ENCODE measurements at places on chromosomes 5 and 9.

DNA sequence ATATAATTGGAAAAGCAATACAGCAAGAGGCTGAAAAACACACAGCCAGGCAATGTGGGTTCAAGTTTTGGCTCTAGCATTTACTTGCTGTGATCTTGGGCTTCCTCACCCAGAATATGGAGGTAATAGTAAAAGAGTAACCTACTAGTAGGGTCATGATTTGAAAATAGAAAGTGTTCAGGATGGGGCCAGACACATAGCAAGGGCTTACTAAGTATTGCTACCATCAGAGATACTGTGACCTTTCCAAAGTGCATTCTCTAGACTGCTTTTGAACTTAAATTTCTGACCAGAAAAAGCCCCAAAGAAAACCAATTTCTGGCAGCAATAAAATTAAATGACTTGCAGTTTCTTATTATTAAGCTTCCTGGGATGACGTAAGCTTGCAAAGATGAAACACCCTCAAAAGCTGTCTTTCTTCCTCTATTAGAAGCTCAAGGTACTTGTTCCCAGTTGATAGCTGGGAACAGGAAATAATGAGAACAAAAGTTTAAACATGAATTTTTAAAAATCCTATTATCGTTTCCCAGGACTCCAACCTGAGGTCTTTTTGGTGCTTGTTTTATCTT is 20.3 kb downstream of the SLC45A2 start:
- no peak for DNase-seq

GRCh38 chr5:64831996-64832395 is 63.3 kb downstream of the CWC27 start:
- DNase-seq = no peak

DNA sequence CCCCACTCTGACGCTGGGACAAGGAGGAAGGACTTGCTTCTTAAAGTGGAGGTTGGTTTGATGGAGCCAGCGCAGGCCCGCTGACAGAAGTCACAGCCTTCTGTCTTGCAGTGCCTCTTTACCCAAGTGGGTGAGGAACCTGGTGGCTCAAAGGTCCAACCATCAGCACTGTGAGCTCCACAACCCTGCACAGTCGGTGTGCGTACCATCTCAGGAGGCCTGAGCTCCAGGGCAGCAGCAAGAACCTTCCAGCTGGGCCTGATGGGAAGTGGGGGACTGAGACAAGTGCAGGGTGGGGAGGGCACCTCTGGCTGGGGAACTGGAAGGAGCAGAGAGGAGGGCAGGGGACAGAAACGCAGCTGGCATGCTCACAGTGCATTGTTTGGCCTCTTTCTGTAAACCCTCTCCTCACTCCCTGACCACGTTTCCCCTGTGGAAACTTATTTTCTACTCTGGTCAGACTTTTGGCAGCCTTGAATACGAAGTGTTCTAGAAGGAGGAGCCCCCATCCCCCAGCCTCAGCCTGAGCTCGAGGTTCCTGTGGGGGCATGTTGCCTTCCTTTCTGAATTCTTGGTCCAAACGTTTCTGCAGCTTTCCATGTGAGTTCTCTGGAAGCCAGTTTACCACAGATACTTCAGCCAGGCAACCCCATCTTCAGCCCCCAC is 178.5 kb upstream of the PITX1 start:
- no peak for DNase-seq

DNA sequence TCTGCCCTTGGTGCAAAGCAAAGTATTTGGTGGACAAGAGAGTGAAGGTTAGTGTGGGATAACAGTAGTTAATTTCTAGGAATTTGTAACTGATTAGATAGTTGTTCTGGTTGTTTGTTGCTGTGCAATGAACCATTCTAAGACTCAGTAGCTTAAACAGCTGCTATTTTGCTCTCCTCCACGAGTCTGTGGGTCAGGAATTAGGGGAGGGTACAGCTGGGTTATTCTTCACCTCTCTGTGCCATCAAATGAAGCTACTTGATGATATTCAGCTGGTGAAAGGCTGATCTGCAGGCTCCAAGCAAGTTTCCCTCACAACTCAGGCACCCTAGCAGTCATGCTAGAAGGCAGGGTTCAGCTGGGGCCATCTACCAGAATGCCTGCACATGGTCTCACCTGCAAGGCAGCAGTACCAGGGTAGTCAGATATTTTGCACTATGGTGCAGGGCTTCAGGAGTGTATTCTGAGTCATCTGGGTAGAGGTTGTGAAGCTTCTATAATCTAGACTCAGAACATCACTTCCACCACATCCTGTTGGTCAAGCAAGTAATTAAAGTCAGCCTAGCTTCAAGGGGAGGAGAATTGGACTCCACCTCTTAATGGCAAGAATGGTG is 159.5 kb upstream of the SLC28A3 start:
- DNase-seq = no peak

- DNase-seq = no peak
Observed at GRCh38 chr5:129098488-129099183, 4.1 kb downstream of the ISOC1 start.

GRCh38 chr5:44389823-44390143 is 563 bp upstream of the FGF10 start:
- no peak for DNase-seq

DNA sequence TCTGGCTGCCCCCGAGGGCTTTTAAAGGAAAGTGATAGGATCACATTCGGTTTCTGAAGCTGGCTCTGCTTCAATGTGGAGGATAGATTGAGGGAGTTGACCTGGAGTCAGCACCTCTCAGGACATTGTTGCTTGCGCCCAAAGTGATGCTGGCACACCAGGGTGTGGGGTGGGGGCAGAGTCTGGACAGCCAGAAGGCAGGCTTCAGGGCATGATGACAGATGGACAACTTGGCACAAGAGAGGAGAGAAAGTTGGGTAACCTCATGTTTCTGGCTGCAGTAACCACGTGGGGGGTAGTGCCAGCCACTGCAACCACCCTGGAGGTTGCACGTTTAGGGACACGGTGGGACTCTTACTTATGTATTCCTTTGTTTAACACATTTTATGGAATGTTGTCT is 9.5 kb downstream of the ALDH1B1 start:
- no peak for DNase-seq
